ENCODE measurements at places on chromosomes 13 and 19. TPM values are rescaled to one million over a fixed set of nuclear protein-coding genes. Genes with fewer than 3 reads are reported as not detected.

DNA sequence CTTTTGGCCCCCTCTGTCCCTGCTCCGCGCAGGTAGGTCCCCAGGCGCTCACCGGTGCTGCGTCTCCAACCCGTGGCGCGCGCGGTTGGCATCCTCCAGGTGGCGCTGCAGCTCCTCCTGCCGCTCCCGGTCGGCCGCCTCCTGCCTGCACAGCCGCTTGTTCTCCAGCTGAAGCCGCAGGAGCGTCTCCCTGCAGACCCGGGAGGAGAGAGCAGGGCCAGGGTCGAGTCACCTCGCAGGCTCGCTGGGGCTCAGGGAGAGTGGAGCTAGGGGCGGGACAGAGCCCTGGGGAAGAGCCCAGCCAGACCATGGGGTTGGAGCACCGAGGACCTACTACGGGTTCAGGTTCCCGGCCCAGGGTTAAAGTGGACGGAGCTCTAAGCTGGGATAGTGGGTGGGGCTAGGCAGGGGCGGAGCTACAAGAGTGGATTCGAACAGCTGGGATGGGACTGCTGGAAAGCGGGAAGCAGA lies 9.3 kb downstream of the HOOK2 start:
- H3K36me3 ChIP-seq: peaks cover 18% of the 10 kb centered on the region
- peaks cover 2% of the 10 kb centered on the region for H3K4me1 ChIP-seq
- no peak overlapping the region for H3K27ac ChIP-seq
- peak; percentile 70 for DNase-seq
- H3K4me3 ChIP-seq: peak overlapping the region; percentile 55
- no peaks in the 10 kb centered on the region for H3K27me3 ChIP-seq

DNA sequence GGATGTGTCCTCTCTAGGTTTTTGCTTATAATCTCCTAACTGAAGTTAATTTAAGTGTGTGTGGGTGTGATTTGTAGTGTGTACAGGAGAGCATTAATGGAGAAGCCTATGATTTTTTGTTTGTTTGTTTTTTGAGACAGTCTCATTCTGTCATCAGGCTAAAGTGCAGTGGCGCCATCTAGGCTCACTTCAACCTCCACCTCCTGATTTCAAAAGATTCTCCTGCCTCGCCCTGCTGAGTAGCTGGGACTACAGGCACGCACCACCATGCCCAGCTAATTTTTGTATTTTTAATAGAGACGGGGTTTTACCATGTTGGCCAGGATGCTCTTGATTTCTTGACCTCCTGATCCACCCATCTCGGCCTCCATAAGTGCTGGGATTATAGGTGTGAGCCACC lies 20.6 kb downstream of the ZNF701 start:
- H3K36me3 ChIP-seq: peaks cover 14% of the 10 kb centered on the region
- no peak for DNase-seq
- H3K4me3 ChIP-seq: no peak overlapping the region
- peak overlapping the region; percentile 62 for H3K27ac ChIP-seq
- H3K27me3 ChIP-seq: no peaks in the 10 kb centered on the region

- no peaks in the 10 kb centered on the region for H3K27me3 ChIP-seq
- H3K4me1 ChIP-seq: peaks cover 25% of the 10 kb centered on the region
- no peak overlapping the region for H3K4me3 ChIP-seq
- peaks cover 22% of the 10 kb centered on the region for H3K36me3 ChIP-seq
- DNase-seq: no peak
Measured at GRCh38 chr19:58551123-58551497, 3.8 kb downstream of the CHMP2A start.

GRCh38 chr13:110047496-110047895 lies 259.5 kb downstream of the COL4A1 start:
- H3K36me3 ChIP-seq: no peaks in the 10 kb centered on the region
- no peak overlapping the region for H3K27ac ChIP-seq
- peaks cover 4% of the 10 kb centered on the region for H3K4me1 ChIP-seq
- DNase-seq: no peak
- H3K27me3 ChIP-seq: peaks cover 14% of the 10 kb centered on the region
- H3K4me3 ChIP-seq: no peak overlapping the region

DNA sequence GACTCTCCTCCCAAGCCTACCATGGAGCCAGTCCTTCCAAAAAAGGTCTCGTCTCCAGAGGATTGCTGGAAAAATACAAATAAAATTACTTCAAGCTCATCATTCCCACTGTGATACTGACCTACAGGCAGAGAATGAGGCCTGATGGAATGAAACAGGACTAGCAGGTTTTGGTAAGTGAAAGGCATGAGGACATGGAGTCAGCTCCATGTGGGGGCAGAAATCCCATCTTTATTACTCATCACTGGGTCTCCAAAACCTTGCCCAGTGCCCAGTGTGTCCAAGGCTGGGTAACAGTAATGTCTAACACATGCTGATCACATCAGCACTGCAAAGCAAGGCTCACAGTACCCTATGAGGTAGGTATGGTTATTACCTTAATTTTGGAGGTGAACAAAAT lies 235.4 kb downstream of the DNAJC15 start:
- H3K4me1 ChIP-seq: no peaks in the 10 kb centered on the region
- no peak overlapping the region for H3K27ac ChIP-seq
- no peak overlapping the region for H3K4me3 ChIP-seq
- no peaks in the 10 kb centered on the region for H3K36me3 ChIP-seq
- no peak for DNase-seq
- no peaks in the 10 kb centered on the region for H3K27me3 ChIP-seq

ZNF430 gene
- total RNA-seq: 24.1 TPM

MBNL2 gene
- total RNA-seq: 51.4 TPM

Measured in progenitor cell of endocrine pancreas (in vitro differentiated cells).